ENCODE measurements at places on chromosomes 16 and 17.

DNA sequence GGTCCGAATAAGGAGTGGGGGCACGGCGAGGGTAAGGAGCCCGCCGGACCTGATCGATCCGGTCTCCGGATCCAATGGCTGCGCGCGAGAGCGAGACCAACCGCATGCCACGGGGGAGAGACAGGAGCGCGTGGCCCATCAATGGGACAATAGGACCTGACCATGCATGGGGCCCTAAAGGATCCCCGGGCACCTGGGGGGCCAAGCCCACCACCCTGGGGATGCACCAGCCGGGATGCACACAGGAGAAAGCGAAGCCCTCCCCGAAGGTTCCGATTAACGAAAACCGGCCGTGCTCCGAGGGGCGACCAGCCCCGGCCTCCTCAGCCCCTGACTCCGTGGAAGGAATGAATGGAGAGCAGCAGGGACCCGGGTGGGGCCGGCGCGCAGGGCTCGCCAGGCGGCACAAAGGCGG, 525 bp downstream of the JPT1 start:
- DNase-seq, result peak; percentile 8

DNA sequence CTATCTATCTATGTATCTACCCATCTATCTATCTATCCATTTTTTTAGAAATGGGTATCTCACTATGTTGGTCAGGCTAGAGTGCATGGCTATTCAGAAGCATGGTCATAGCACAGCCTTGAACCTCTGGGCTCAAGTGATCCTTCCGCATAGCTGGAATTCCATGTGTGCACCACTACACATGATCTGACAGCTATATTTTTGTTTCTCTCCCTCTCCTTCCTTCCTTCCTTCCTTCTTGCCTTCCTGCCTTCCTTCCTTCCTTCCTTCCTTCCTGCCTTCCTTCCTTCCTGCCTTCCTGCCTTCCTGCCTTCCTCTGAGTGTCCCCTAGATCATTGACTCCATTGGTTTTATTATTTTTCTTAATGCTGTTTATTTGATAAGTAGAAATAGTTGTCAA, 108.1 kb downstream of the HS3ST4 start:
- DNase-seq, result no peak

DNA sequence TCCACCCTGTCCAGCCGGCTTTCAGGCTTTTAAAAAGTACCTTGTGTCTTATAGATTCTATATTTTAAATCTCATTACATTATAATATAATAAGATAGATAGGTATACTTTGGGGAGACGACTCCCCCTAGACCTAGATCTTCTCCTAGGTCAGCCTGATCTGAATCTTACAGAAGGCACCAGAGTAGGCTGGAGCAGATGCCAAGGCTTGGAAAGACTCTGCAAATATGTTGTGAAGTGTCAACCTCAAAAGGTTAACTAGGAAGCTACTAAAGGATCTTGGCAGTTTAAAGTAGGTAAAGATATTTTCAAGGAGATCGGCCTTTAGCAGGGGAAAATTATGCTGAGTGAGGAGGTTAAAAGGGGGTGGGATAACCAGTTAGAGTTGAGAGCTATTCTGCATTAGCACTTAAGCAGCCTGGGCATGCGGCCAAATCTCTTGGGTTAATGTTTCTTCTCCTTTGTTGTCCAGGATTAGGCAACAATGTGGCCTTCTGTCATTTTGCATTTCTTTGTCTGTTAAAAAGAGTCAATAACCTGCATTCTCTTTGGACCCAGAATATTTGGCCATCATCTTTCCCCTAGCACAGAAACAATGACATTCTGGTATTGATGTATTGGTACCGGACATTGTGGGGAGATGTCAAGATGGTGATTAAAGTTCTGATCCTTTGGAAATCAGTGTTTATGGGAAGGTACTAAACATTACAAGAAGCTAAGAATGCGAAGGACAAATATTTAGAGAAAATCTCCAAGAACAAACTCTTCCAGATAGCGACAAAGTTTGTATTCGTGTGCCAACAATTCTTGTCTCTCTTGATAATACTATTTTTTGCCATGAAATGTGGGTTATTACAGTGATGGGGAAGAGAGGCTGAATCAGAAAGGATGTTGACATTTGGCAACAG, 51.2 kb upstream of the DHX40 start:
- no peak for DNase-seq

DNA sequence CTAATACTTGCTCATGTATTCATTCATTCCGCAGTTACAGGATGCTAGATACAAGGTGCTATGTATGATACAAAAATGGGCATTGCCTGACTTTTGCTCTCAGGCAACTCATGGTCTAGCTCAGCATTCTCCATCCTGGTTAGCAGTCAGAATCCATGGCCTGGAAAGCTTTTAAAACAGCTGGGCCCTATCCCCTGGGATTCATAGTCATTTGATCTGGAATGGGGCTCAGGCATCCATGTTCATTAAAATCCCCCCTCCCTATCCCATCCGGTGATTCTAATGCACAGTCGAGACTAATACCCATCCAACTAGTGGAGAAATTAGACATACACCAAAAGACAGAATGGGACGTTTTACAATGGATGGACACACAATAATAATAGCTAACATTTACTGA, 104.1 kb upstream of the TMEM132E start:
- DNase-seq, result no peak

DNA sequence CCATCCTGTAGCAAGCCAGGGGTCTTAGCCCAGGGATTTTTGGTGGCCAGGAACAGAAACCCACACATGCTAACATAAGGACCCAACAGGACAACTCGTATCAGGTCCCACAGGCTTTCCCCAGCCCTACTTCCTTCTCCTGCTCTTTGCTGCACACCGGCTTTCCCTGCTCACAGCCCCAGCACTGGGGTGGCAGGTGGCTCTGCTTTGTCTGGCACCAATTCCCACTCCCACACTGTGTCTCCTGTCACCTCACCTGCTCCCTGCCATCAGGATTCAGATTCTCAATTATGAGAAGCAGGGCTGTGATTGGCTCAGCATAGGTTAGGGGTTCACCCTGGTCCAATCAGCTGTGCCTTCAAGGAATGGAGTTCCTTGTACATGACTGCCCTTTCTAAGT, 94.1 kb downstream of the TMEM132E start:
- no peak for DNase-seq

- DNase-seq, result no peak
Observed at GRCh38 chr16:70156207-70156978, 17.2 kb upstream of the CLEC18C start.

GRCh38 chr17:2194889-2195335, 108.7 kb downstream of the SMG6 start:
- no peak for DNase-seq

DNA sequence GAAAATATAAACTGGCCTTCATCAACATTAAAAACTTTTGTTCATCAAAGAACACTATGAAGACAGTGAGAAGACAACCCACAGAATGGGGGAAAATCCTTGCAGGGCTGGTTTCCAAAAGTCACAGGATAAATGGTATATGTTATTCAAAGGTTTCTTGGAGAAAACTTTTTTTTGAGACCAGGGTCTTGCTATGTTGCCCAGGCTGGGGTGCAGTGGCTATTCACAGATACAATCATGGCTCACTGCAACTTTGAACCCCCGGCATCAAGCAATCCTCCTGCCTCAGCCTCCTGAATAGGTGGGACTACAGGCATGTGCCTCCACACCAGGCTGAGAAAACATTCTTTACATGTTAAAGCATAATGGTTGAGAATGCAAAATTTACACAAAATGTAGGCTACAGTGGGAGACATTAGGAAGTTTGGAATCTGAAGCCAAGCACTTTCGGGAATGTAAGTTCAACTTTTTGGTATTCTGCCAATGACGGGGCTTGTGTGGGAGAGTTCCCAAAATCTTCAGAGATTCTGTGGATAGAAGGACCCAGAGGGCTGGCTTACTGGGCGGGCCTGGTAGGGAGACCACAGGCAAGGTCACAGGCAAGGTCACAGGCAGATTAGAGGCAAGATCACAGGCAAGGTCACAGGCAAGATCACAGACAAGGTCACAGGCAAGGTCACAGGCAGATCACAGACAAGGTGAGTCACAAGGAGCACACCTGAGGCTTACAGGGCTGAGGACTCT, 24.2 kb upstream of the ATP2A3 start:
- DNase-seq, result no peak

DNA sequence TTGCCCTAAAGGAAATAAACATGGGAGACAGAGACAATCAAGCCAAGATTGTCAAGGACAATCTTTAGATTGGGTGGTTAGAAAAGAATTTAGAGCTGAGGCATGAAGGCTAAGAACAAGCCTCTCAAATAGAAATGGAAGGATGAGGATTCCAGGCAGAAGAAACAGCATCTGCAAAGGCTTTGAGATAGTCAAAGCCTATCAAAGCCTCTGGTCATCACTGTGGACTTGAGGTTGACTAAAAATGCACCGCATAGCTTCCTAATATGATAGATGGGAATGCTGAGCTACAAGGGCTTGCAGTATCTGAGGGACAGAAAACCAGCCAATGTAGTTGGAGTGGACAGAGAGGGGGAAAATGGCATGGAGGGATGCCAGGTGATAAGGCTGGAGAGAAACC, 109.8 kb upstream of the FAM20A start:
- no peak for DNase-seq

DNA sequence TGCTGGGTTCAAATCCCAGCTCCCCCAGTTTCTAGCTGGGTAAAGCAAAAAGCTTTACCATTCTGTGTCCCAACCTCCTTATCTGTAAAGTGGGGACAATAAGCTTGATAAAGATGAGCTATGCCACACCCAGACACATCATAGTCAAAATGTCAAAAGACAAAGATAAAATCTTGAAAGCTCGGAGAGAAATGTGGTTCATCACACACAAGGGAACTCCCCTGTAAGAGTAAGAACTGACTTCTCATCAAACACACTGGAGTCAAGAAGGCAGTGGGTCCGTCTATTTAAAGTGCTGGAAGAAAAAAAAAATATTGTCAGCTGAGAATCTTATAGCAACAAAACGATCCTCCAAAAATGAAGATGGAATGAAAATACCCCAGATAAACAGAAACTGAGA, 25.3 kb downstream of the CACNG5 start:
- DNase-seq, result no peak

DNA sequence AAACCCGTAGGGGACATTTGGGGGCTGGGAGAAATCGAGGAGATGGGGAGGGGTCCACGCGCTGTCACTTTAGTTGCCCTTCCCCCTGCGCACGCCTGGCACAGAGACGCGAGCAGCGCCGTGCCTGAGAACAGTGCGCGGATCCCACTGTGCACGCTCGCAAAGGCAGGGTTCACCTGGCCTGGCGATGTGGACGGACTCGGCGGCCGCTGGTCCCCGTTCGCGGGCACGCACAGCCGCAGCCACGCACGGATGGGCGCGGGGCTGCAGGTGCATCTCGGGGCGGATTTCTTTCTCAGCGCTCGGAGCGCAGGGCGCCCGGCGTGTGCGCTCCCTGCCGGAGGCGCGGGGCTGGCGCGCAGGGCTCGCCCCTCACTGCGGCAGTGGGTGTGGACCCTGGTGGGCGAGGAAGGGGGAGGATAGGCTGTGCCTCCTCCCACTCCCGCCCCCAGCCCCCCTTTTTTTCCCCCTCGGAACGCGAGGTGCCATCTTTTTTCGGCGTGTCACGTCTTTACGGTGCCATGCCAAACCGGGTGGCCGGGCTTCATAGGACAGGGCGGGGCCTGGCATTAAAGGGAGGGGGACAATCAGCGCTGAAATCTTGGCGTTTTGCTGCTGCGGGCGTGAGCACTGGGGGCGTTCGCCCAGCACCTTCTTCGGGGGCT, 1.1 kb downstream of the MAPT start:
- peak; percentile 6 for DNase-seq

DNA sequence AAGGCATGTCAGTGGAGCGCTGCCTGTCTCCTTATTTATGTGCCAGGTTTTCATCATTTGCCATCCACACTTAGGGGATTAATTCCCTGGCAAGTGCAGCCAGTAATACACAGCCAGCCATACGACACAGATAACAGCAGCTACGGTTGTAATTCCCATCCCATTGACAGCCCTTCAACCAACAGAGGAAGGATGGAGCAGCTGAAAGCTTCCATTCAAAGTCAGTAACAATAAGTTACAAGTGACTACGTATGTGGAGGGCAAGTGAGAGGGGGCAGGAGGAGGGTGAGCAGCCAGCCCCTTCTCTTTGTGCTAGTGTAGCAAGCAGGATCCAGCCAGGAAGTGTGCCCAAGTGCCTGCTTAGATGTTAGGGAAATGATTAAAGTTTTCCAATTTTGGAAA, 53.8 kb upstream of the LYRM9 start:
- DNase-seq, result no peak

GRCh38 chr17:48722201-48722907, at the start of gene PRAC1:
PRAC1 (minus strand) TSS chr17:48722518; CDS start chr17:48722392, 126 bp downstream.
- DNase-seq, result no peak

DNA sequence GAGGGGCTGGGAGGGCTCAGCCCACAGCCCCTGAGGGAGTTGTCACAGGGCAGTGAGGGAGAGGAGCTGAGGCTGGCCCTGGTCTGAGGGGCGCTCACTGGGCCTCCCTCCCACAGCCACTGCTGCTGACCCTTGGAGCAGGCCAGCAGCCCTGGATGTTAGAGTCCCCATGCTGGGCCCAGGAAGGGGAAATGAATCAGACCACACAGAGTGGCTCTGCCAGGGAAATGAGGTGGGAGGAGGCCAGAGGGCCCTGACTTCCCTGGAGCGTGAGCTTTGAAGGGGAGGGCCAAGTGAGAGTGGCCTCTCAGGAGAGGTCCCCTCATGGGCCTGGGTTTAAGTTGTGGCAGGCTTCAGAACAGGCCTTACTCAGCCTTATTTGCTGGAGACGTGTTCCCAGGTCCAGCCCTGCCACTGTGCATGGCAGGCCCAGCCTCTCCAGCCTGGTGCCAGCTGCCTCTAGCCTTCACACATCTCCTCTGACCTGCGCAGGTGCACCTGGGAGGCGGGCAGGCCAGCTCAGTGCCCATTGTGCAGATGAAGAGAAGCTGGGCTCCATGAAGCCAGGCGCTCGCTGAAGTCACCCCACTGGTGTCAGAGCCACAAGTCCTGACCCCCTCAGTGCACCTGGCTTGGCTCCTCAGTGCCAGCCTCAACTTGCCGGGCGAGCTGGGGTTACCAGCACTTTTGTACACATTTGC, 15.4 kb downstream of the GPT2 start:
- DNase-seq, result no peak

DNA sequence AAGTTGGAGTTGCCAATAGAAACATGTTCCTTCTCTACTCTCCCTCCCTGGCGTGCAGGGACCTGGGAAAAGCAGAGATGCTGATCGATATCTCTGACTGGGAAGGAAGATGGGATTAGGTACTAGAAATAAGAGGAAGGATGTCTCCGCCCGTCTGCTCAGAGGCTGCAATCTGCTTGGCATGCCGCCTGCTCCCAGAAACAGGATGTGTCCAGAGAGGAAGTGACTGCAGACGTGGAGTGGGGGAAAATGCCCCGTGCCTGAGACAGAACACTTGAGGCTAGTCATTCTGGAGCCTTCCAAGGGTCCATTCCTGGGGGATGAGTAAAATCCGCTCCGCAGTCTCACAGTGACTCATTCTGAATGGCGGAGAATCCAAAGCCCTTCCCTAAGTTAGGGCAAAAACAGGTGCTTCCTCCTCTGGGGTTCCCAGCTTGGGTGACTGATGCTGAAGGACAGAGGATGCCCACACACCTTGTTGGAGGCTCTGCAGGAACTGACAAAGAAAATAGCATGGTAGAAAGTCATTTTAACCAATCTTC, 45.0 kb upstream of the SMURF2 start:
- no peak for DNase-seq

DNA sequence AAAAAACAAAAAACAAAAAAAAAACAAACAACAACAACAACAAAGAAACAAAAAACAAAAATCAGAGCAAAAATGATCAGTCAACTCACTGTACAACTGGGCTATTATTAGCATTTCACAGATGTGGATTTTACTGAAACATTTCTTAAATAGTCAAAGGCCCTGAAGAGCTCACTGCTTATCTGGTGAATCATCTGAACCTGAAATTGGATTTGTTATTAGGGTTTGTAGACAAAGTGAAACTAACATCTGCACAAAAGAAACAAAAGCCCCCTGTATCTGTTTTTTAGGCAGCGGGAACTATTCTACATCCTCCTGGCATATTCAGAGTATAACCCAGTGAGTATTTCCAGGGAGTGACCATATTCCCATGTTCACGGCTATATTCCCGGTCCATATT, 32.6 kb upstream of the KSR1 start:
- no peak for DNase-seq
